ENCODE measurements at places on chromosomes 3 and 15. TPM values are rescaled to one million over a fixed set of nuclear protein-coding genes. Genes with fewer than 3 reads are reported as not detected.

GRCh38 chr15:47184003-47184907, 533.0 kb upstream of the SEMA6D start:
- peak; percentile 4 for DNase-seq

DNA sequence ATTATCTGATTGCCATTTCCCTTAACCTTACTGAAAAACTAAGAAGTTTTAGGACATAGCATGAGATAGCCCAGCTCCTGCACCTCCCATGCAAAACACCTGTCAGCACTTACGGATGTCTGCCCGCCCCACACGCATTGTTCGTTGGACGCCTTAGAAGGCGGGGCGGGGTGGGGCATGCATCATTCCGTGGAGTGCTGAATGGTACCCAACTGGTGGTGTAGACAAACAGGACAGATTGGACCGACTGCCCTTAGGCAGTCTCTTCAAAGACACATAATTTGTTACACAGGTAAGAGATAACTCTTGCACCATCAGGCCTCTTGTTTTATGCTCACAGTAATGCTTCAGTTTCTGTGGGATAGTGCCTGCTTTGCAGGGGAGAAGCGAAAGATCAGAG, 93.8 kb downstream of the SMAD6 start:
- no peak for DNase-seq

DNA sequence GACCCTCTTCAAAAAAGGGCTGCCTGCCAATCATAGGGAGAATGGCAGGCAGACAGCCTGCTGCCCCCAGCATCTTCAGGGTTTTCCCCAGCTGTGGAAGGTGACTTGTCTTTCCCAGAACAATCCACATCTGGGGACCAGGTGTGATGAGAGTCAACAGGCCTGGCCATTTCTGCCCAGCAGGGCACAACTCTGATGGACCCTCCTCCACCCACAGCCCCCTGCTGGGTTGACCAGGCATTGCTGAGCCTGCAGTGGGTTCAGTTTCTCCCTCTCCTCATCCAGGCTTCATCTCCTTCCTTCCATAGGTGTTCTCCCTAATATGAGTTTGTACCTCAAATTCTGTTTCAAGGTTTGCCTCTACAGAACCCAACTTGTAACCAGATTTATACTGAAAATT, 111.0 kb downstream of the MINAR1 start:
- no peak for DNase-seq

- no peak for DNase-seq
Observed at GRCh38 chr3:59545374-59545773, 495.5 kb upstream of the CFAP20DC start.

GRCh38 chr15:30036036-30036703, 46.6 kb upstream of the GOLGA8J start:
- no peak for DNase-seq

ERICH6 gene
- total RNA-seq = 0.43 TPM

ALG1L2 gene
- 0.86 TPM for total RNA-seq

Measured in fibroblast of villous mesenchyme (primary cell).